Activated T-cell treated with anti-CD3 and anti-CD28 coated beads for 48 hours (primary cell): ENCODE measurements at places on chromosomes 2 and 18.

DNA sequence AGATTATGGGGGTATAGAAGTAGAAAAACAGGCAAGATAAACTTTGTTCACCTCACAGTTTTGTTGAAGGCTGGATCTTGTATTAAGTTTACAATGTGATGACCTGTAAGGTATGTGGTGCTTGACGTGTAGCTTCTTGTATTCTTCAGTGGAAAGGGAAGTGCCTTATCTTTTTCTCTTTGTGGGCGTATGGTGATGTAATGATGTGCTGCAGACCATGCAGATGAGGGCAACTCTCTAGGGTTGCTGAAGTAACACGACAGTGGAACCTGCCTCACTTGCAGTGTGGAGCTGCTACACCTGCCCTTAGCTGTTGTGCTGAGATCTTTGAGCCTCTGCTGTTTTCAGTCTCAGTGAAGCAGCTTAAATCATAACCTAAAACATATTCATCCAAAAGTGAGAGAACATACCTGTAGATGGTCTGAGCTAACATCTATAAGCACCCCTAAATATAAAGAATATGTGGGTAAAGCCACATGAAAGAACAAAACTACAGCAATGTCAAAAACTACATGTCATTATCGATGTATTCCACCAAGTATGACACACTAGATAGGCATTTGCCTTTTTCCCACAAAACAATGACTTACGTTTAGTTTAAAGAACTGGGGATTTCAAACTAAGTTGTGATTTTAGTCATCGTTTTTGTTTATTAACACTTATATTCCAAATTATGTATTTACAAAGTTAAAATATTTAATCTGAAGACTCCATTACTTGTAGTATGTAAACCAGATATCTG is 1144.1 kb downstream of the CNTNAP5 start:
- DNase-seq, result no peak

DNA sequence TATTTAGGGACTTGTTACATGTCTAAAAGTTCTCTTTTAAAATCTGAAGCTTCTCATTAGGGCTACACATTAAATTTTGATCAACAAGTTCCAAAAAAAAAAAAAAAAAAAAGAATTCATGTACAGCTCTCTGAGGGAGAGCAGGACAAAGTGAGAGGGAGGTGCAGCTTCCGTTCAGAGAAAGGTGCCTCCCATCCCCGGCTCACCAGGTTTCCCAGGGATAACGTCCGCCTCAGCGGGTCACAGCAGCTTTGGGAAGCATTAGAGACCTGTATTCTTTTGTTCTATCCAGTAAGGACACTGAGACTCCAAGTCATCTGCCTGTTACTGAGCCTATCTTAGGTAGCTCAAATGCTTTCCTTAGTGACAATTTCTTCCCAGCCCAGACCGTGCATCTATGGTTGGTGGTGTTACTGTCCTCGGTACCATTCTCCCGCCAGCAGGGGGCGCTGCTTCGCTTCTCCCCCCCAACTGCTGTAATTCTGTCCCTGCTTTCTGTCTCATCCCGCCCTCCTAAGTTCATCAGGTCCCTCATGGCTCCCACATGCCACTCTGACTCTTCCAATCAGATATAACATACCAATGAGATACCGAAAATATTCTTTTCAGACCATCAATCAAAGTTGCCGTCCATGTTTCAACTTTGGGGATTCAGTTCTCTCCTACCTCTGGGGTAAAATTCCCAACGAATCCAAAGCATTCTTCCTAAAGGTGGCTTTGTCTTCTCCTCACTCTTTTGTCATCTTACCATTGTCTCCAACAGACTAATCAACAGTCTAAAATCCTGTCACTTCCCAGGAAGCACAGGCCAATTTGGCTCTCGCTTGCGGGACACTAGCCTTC is 466.5 kb downstream of the METTL4 start:
- peak; percentile 33 for DNase-seq

DNA sequence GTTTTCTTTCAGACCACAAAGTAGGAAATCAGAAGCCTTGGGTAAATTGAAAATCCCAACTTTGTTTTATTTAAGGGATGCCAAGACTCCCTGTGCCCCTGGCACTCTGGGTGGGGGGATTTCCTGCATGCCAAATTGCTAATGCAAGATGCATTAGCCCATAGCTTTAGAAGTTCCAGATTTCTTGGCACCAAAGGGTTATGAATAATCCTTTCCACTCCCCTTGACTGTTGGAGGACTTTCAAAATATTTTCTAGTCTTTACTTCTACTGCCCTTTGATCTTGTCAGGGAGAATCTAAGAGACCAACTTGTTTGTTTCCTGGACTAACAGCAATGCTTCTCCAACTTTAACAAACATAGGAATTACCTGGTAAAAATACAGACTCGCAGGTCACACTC is 81.8 kb upstream of the TGIF1 start:
- no peak for DNase-seq

DNA sequence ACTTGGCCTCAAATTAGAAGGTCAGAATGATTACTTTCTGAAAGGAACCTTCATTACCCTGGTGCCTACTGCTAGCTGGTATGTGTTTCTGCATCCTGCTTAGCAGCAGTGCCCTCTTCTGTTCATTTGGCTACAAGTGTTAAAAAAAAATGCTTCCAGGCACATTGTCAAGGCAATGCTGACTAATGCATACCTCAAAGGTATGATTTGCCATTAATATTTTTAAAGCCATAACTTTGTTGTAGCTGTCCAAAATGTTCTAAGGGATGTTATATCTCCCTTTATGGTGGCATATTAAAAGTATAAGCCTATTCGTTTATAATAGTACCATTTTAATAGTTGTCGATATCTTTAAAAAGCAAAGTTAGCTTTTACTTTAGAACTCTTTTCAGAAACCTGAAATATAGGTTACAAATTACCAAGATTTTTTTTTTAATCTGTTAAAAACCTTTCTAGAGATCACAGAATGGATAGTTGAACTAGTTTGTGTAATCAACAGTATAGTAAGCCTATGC is 52.0 kb upstream of the FAM171B start:
- no peak for DNase-seq

- DNase-seq, result no peak
These were observed 38.3 kb upstream of the RAPGEF4 start for GRCh38 chr2:172697296-172697695.

DNA sequence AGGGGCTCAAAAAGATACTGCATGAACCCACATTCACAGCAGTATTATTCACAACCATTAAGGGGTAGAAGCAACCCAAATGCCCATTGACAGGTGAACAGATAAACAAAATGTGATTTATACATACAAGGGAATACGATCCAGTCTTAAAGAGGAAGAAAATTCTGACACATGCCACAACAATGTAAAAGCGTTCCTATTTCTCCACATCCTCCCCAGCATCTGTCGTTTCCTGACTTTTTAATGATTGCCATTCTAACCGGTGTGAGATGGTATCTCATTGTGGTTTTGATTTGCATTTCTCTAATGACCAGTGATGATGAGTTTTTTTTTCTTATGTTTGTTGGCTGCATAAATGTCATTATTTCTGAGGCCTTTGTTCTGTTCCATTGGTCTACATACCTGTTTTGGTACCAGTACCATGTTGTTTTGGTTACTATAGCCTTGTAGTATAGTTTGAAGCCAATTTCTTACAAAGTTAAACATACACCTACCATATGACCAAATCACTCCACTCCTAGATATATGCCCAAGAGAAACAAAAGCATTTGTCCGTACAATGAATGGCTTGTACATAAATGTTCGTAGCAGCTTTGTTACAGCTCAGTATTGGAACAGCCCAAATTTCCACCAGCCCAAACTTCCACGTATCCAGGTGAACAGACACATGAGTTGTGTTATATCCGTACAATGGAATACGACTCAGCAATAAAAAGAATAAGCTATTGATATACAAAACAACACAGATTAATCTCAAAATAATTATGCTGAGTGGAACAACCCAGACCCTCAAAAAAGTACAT is 85.1 kb downstream of the TMEM131 start:
- no peak for DNase-seq

- DNase-seq, result no peak
These were observed 157.8 kb downstream of the BABAM2 start for GRCh38 chr2:28048341-28048740.

- no peak for DNase-seq
These were observed 29.8 kb downstream of the BABAM2 start for GRCh38 chr2:27920148-27920885.

GRCh38 chr18:34730774-34731173 is 20.7 kb downstream of the DTNA start:
- no peak for DNase-seq

GRCh38 chr2:190094316-190094871 is 31.9 kb upstream of the MSTN start:
- no peak for DNase-seq

GRCh38 chr2:19711470-19712372 is 190.1 kb downstream of the TTC32 start:
- DNase-seq, result no peak

DNA sequence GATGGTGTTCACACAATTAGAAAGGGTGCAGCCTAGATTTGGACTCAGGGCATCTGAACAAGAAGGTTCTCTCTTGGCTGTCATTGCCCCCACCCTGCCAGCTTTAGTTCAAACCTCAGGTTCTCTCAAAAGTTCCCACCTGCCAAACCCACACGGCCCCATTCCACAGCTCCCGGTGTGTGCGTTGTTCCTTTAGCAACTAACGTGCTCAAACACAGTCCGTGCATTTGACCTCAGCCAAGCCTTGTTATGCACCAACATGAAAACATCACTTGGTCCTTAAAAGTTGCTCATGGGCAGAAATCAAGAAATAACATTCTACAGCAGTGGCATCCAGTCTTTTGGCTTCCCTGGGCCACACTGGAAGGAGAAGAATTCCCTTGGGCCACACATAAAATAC is 32.0 kb downstream of the LOXHD1 start:
- DNase-seq, result no peak

DNA sequence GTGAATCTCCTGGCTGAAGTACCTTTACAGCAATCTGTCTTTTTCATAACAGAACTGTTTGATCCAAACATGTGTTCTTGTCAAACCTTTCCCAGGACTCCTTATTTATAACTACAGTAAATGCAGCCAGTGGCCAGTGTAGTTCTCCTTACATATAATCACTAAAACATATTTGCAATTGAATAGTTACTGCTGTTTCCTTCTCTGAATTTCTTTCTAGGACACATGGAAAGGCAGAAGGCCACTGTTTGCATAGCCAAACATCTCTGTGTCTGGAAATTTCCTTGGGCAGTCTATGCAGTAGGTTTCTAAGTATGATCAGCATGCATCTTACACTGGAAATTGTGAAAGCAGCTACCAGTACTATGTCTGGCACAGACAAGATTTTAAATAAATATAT is 57.4 kb upstream of the COL3A1 start:
- DNase-seq, result no peak

- DNase-seq, result peak; percentile 60
These were observed 28.2 kb downstream of the MYCN start for GRCh38 chr2:15968280-15969178.

DNA sequence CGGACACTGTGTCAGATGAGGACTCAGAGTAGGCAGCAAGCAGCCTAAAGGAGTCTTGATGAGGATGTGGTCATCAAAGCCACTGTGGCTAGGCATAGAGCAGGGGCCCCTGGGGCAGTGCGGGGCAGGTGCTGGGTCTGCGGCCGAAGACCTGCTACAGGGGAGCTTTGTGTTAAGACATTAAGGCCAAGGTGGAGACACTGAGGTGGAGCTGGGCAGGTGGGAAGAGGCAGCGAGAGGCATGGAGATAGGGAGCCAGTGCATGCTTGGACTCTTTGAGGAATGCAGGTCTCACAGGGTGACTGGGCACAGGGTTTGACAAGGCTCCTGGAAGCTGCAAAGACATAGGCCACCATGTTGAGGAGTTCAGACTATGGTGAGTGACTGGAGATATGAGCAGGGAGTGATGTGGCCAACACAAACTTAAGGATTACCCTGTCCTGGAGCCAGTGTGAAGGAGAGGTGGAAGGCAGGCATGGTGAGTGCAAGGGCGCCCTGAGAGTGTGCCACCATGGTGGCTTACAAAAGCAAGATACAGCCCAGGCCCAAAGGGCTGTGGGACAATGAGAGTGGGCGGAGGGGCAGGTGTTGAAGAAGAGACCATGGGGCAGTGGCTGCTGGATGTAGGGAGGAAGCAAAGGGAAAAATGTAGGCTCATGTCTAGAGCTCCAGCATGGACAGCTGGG is 450.9 kb upstream of the HS6ST1 start:
- no peak for DNase-seq

GRCh38 chr2:115124817-115125216 is 682.4 kb downstream of the DPP10 start:
- DNase-seq, result no peak

DNA sequence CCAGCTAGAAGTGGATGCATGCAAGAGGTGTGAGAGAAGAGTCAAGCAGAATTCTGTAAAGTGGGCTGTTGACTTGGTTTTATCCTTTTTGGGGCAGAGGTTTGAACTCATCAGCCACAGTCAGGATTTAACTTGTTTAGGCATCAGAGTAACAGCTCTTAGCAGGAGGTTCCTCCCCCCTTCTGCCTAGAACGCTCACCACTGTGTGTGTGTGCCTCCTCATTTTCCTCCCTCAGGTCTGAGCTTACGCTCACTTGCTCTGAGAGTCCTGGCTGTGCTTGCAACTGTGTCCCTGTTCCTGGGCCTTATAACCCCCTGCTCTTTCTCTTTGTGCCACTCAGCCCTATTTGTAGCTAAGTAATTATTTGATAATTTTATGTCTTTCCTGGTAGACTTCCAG is 167.9 kb downstream of the TMEM182 start:
- no peak for DNase-seq

DNA sequence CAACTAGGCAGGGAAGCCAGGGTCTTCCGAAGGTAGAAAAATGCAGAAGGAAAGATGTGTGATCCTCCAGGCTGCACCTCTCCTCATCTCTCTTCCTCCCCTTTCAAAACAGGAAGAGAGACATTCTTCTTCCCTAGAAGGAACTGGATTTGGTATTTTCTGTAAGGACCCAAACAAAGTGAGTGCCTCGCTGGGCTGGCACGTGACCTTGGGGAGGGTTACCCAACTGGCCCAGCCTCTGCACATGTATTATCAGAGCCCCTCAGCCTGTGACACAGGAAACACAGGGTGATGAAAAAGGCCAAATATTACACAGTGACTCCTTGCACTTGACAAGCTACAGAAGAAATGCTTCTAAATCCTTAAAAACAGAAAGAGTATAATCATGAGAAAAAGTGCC is 2.3 kb downstream of the HJURP start:
- DNase-seq, result no peak

GRCh38 chr2:198282061-198282460 is 477.7 kb downstream of the PLCL1 start:
- no peak for DNase-seq

DNA sequence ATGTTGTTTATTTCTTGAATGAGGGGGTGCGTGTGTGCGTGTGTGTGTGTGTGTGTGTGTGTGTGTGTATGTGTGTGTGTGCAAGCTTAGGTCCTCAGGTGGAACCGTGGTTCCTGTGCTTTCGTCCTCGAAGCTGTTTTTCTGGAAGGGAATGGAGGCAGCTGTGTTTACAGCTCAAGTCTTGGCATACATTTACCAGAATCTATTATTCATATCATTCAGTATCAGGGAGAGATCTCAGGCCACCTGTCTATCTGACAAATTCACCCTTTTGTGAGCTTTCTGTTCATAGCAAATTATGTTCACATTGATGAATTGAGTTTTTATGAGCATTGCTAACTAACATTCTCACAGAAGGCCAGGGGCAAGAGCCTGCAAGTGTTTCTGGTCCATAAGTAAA is 550.4 kb downstream of the ARHGAP15 start:
- DNase-seq, result no peak

- DNase-seq, result no peak
These were observed 234.8 kb downstream of the CYRIA start for GRCh38 chr2:16430846-16431245.

- no peak for DNase-seq
These were observed 42.2 kb upstream of the THOC1 start for GRCh38 chr18:310042-310441.
